T-helper 1 cell (primary cell): ENCODE measurements at places on chromosomes 11 and 22.

GRCh38 chr11:118841469-118842242, 42.0 kb upstream of the CXCR5 start:
- DNase-seq = peak; percentile 23

GRCh38 chr22:30865656-30866055, 102.9 kb downstream of the MORC2 start:
- no peak for DNase-seq

GRCh38 chr11:48034926-48035871, 54.8 kb downstream of the PTPRJ start:
- DNase-seq = no peak

GRCh38 chr11:76978239-76978638, 56.0 kb upstream of the B3GNT6 start:
- DNase-seq = no peak

DNA sequence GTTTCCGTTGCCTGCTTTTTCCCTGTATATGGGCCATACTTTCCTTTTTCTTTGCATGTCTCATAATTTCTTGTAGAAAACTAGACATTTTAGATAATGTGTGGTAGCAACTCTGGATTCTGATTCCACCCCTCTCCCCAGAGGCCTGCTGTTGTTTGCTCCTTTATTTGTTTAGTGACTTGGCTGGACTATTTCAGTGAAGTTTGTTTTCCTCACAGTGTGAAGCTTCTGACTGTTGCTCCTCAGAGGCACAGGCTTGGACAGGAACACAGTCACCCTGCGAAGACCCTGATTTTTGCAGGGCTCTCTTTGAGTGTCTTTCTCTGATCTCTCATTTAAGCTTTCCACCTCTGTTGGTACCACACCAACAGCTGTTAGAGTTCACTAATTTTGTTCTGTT, 72.5 kb downstream of the SWAP70 start:
- no peak for DNase-seq

- DNase-seq = no peak
Observed at GRCh38 chr22:44298406-44299091, 14.2 kb downstream of the SHISAL1 start.

DNA sequence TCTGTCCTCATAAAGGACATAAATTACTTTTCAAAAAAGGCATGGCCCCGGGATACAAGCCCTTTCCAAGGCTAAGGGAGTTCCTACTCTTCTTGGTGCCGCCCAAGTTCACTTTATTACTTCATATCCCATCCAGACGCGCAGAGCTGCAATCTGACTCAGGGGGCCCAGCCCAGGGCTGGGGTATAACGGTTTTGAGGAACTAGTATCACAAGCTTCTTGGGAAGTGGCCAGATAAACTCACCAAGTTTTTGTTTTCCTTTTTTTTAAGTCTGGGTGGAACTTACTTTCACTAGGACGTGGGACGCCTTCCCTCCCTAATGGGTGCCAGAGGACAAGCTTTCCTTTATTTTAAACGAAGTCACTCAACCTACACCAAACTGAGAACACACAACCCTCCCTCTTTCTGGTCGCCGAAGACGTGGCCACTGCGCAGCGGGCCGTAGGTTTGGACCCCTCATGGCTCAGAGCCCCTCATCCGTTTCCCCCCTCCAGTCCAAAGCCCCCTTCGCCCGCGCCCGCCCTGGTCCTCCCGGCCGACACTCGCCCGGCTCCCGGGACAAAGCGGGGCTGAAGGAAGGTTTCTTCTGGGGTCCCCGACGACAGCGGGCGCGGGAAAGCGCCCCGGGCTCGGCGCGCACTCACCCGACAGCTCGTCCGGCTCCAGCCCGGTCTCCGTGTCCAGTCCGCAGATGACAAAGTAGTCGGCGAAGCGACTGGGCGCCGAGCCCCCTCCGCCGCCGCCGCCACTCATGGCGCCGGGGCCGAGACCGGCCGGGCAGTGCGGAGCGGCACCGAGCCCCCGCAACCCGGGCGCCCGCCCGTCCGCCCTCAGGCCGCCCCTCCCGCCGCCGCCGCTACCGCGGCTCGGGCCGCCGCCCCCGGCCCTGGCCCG, 587 bp downstream of the DENND5A start:
- DNase-seq = no peak

- no peak for DNase-seq
Observed at GRCh38 chr11:102849311-102849710, 5.9 kb upstream of the MMP3 start.

GRCh38 chr11:109677876-109678275, 255.9 kb downstream of the C11orf87 start:
- DNase-seq = no peak

DNA sequence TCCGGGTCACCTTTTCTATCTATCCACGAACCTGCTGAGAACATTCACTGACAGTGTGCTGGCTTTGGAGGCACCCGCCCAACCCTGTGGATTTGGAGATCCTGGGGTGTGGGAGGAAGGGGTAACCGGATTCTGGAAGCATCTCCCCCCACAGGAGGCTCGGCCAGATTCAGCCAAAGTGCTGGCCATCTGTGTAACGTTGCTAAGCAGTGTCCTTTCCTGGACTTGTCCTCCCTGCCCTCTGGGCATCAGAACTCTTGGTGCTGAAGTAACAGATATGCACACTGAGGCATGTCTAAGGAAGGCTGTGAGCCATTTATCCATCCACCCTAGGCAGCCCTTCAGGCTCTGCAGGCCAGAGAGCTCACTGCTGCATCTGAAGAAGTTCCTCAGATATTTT, 85.7 kb downstream of the SNX19 start:
- DNase-seq = no peak

GRCh38 chr22:45997077-45997776, 20.3 kb upstream of the WNT7B start:
- no peak for DNase-seq

DNA sequence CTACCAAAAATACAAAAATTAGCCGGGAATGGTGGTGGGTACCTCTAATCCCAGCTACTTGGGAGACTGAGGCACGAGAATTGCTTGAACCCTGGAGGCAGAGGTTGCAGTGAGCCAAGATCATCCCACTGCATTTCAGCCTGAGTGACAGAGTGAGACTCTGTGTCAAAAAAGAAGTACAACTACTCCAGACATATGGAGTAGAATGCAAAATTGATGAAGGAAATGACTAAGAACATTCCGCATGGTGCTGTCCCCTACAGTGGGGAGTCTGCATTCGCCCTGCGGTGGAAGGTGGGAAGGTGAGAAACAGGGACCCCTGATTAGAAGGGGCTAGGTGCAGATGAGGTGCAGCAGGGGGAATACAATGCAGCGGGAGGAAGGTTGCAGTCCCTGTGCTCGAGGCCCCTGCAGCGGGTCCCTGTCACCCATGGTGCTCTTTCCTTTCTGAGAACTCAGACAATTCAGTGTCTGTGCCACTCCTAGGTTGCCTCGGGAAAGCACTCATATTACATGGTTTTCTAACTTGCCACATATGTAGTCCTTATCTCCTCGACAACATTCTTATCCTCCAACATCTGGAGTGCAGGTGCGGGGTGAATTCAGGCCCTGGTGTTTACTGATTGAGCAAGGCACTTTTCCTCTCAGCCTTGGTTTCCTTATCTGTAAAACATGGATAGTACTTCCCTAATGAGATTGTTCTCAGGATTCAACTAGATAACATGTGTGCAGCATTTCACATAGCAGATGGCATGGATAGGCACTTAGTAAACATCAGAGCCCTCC, 5.2 kb downstream of the POLD4 start:
- DNase-seq = no peak

DNA sequence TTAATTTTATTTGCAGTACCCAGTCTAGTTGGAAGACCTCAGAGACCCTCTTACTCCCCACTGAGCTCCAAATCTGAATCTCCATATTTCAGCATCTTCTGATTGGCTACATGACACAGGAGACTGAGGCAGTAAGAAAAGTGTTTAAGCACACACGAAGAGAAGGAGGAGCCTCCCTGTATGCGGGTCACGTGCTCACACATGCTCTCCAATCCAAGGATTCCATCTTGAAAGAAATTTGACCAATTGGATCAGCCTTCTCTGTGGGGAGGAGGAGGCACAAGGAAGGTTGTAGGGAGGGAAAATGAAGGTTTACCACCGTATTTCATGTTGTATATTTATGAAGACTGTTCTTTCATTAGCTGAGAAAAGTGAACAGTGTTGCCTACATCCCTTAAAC, 1.2 kb downstream of the OR6T1 start:
- no peak for DNase-seq

DNA sequence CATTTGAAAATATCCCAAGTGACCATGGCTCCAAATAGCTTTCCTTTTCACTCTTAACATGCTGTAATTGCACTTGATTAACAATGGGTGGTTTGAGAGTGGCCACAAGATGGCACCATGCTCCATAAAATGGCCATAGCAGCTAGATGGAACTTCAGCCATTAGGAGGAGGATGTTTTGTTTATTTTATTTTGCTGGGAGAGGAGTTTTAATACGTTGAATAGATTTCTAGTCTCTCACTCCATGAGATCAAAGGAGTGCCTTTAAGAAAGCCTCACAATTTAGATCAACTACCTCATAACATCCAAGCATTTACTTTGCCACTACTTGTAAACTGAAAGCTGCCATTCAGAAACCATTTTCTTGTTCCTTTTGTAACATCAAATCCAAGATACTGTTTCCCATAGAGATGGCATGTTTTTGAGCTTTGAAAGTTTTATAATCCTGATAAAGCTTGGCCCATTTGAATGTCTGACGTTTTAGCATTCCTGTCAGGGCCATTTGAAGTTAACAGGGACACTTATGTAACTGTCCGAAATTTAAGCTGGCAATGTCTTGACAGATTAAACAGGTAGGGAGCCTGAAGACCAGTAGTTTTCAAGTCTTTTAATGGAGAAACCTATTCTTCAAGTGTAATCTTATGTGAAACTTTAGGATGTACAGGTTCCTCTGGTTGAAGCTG, 4.7 kb downstream of the FEN1 start:
- DNase-seq = no peak

DNA sequence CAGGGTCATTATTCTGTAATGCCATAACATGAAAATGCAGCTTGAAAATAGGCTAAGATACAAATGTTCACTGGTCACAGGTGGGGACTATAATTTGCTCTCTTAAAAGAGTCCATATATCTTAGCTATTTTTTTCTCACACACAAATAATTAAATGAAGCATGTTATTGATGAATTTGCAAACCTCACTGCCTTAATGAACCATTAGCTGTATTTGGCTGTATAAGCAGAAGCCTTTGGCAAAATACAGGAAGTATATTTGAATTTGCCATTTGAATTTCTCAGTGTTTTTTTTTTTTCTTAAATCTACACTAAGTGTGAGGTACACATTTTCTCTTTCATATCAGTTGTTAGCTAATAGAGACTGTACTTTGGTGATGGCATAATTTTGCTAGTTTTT, 38.7 kb downstream of the DDI1 start:
- no peak for DNase-seq

- DNase-seq = no peak
Observed at GRCh38 chr11:47332303-47332711, 20.2 kb downstream of the MYBPC3 start.

DNA sequence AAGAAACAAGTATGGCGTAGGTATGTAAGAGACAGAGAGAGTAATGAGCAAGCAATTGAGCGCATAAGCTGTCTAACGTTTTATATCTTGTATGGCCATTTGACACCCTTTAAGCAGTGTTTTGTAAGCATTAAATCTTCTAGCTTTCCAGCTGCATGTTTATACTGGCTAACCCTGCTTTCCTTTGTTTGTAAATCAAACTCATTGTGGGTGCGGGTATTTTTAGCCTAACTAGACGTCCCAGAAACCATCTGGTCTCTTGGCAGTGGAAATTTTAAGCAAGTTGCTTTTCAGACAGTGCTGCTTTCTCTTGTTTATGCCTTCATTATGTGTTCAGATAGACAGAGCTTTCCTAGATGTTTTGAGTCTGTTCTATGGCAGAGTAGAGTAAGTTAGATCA, 73.5 kb downstream of the RNF169 start:
- DNase-seq = no peak

GRCh38 chr11:127625402-127625801, 624.8 kb upstream of the KIRREL3 start:
- DNase-seq = no peak

DNA sequence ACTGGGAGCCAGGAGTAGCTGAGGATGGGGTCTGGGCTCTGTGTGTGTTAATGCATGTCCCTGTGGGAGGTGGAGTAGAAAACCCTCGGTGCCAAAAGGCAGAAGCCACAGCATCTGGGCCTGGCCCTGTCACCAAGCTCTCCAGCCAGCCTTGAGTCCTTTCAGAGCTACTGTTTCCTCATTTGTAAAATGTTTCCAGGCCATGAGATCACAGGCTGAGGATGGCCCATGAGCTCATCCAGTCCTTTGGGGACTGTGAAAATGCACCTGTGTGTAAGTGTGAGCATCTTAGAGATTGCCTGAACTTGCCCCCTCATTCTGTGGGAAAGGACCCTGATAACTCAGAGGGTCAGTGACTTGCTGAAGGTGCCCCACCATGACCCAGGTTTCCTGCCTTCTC, 9.1 kb downstream of the ANKK1 start:
- no peak for DNase-seq

DNA sequence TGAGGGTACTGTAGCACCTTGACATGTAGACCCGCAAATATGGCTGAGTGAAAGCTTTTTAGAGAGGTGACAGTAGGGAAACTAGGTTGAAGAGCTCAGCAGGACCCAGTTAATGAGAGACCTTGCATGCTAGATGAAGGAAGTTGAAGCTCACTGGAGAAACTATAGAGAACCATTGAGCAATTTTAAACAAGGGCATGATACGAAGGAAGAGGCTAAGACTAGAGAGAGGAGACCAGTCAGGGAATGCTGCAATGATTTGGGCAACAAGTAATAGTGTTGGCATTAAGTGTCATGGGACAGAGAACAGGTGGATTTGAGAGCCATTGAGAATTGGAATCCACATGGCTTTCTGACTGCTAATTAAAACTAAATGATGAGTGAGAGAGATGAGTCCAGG, 4.1 kb downstream of the OLFML1 start:
- no peak for DNase-seq
